Cerebellum (tissue), 4 donors: ENCODE measurements at places on chromosomes 5 and 9.

DNA sequence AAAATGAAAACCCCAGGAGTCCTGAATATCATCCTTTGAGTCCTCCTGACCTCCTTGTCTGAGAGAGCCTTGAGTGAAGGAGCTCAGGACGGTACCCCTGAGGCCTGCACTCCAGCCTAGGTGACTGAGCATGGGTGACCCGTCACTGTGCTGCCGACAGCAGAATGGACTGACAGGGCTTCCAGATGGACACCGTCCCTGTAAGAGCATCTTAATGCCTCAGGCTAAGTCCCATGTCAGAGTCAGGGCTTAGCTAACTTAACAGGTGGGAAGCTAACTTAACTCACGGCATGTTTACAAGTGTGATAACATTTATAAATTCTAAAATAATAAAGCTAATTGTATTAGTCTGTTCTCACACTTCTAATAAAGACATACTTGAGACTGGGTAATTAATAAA lies 68.3 kb downstream of the IL6ST start:
- no peak for DNase-seq

DNA sequence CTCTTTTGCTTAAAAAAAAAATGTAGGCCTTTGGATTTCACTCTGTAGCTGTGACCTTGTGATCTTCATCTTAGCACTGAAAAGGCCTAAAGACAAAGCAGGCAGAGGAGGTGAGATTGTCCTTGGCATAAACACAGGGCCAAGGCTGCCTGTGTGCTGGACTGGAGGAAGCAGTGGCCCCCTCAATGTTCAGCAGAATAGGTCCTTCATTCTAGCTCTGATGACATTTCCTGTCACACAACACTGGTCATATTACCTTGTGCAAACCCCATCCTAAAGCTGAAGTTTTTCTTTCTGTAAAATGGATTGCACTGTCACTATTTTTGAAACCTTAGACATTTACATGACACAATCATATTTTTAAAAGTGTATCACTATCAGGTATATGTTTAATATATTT lies 147.4 kb downstream of the INSYN2B start:
- no peak for DNase-seq

- peak; percentile 22 for DNase-seq
Observed at GRCh38 chr5:16673241-16674201, 56.7 kb upstream of the RETREG1 start.

- DNase-seq = no peak
Observed at GRCh38 chr5:100755435-100755834, 147.6 kb downstream of the ST8SIA4 start.

- no peak for DNase-seq
Observed at GRCh38 chr5:59296317-59297264, 596.9 kb downstream of the PDE4D start.

DNA sequence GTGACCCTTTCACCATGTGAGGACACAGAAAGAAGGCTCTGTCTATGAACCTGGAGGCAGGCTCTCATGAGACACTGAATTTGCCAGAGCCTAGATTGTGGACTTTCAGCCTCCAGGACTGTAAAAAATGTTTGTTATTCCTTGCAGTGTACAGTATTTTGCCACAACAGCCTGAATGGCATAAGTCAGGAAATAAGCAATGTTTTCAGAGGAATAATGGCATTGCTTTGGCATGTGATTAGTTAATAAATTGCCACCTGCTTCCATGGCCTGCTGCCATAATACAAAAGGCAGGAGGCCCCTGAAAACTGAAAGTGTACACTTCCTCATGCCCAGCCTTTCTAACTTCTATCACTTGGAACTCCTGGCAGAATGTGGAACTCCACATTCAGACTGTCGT lies 408.1 kb downstream of the GADD45G start:
- no peak for DNase-seq

- no peak for DNase-seq
Observed at GRCh38 chr9:6671416-6671815, 25.9 kb upstream of the GLDC start.

DNA sequence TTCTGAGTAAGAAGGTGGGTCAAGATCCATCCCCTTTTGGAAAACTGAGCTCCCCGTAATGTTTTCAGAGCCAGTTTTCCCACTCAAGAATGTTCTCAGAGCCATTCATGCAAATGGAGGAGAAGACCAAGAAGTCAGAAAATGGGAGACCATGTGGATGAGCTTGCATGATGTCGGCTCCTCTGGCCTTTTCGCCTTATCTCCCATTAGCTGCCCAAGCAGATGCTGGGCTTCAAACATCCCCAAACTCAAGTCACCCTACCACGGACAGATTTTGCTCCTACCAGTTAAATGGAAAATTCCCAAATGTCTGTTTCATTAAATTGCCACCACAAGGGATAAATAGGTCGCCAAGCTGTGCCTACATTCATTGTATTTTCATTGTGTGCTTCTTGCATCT lies 161.4 kb downstream of the ICE1 start:
- DNase-seq = no peak

DNA sequence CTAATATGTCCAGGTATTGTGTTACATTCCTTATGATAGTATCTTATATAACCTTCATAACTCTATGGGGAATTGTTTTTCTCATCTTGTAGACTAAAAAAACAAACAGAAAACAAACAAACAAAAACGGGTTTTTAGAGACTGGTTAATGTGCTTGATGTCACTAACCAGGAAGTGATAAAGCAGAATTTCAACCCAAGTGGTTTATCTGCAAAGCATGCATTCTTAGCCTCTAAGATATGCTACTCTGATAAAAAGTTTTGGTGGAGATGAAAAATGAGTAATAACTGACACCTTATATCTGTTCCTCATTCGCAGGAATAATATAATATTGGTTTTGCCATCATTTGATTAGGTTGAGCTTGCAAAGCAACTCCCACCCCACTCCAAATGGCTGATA lies 53.4 kb downstream of the PUM3 start:
- no peak for DNase-seq

- DNase-seq = no peak
Observed at GRCh38 chr9:117480729-117481128, 65.9 kb upstream of the ASTN2 start.

GRCh38 chr9:124011460-124012301 lies at the start of gene LHX2:
Gene LHX2, plus strand, starts transcription at chr9:124011768. Its CDS starts 581 bp downstream, at chr9:124012349.
- DNase-seq = peak; percentile 57

DNA sequence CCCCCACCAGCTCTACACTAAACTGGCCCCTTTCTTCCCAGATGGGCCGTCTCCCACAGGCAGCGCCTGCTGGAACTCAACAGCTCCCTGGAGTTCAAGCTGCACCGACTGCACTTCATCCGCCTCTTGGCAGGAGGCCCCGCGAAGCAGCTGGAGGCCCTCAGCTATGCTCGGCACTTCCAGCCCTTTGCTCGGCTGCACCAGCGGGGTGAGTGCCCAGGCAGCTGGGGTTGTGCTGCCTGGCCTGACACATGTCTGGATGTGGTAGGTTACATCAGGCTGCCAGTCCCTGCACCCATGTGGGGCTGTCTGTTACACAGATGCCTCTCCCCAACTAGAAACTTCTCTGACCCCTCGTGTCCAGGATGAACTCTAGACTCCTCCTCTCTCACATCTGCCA lies 9.8 kb downstream of the NHP2 start:
- DNase-seq = no peak

DNA sequence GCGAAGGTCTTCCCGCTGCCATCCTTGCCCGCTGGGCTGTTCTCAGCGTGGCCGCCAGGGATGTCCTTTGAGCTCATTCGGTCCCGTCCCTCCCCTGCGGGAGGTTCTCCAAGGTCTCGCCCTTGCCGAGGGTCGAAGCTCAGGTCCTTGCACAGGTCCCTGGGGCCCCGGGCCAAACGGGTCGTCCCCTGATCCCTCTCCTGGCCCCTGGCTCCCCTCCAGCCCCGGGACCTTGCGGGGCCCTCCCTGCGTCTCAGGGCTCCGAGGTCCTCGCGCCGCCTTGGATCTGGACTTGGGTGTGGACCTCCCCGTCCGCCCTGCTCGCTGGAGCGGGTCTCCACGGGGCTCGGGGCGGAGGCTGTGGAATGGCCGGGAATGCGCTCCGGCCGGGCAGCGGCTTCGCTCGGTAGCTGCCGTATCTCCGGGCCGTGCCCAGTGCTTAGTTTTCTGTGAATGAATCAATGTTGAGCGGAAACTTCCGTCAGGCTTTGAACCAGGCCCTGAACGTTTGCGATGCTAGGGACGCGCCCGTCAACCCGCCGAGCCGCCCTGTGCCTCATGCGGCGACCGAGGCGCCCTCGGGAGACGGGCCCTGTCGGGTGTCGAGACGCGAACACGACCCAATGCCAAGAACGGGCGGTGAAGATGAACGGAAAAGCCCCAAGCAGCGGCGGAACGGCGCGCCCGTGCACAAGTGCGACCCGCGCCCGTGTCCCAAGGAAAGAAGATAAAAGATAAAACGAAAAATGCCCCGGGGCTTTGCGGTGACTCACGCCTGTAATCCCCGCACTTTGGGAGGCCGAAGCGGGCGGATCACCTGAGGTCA lies 780 bp downstream of the RNU6ATAC start:
- peak; percentile 52 for DNase-seq

- no peak for DNase-seq
Observed at GRCh38 chr9:126925876-126926275, 11.3 kb downstream of the RALGPS1 start.

DNA sequence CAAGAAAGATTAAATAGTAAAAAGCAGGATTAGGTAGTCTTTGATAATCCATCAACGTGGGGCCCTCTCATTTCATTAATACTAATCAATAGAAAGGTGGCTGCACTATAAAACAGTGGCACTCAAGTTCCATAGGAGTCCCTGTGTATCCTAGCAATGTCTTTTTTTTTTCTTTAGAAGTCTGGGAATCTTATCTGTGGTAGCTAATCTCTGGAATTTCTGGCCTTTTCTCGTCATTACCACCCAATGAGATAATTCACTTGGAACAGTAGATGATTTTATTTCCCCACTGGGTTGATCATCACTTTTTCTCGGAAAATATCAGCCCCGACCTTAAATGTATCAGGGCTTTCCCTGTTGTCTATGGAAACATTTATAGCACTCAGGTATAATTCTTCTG lies 86.8 kb upstream of the CDH6 start:
- DNase-seq = no peak

DNA sequence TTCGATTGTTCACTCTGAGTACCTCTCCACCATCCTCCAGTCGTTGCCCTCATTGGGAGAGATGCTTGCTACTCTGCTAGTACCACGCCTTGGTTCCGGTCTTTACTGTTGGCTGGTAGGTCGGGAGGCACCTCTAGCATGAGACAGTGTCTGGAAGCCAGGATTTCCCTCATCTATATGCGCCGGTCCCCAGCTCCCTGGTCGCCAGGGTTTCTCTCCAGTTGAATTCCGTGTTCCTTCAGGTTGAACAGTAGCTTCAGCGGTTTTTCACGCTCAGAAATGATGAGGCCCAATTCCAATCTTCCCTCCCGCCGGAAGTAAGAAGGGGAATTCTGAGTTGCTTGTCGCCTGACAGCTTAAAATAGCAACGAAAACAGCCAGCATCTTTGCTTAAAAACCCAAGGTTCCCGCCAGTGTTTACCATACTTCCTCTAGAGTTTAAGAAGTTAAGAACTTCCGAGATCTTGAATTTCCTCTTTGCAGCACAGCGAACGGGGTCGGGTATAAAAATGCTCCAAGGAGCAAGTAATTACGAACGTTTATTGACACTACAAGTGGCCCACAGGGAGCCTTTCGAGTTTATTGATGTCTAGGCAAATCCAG lies 1.3 kb upstream of the ST8SIA4 start:
- no peak for DNase-seq

- DNase-seq = peak; percentile 21
Observed at GRCh38 chr9:94772639-94773303, 46.3 kb downstream of the AOPEP start.

- DNase-seq = no peak
Observed at GRCh38 chr9:134347996-134348395, 21.7 kb downstream of the RXRA start.

- no peak for DNase-seq
Observed at GRCh38 chr5:172508471-172509404, 54.4 kb upstream of the SH3PXD2B start.

DNA sequence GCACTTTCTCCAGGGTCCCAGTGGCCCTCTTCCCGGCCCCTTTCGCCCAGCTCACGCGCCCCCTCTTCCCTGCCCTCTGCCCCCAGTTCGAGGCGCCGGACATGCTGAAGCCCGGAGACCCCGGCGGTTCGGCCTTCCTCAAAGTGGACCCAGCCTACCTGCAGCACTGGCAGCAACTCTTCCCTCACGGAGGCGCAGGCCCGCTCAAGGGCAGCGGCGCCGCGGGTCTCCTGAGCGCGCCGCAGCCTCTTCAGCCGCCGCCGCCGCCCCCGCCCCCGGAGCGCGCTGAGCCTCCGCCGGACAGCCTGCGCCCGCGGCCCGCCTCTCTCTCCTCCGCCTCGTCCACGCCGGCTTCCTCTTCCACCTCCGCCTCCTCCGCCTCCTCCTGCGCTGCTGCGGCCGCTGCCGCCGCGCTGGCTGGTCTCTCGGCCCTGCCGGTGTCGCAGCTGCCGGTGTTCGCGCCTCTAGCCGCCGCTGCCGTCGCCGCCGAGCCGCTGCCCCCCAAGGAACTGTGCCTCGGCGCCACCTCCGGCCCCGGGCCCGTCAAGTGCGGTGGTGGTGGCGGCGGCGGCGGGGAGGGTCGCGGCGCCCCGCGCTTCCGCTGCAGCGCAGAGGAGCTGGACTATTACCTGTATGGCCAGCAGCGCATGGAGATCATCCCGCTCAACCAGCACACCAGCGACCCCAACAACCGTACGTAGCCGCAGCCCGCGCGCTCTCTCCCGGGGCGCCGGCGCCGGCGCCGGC lies 1.0 kb downstream of the PRDM6 start:
- DNase-seq = no peak

DNA sequence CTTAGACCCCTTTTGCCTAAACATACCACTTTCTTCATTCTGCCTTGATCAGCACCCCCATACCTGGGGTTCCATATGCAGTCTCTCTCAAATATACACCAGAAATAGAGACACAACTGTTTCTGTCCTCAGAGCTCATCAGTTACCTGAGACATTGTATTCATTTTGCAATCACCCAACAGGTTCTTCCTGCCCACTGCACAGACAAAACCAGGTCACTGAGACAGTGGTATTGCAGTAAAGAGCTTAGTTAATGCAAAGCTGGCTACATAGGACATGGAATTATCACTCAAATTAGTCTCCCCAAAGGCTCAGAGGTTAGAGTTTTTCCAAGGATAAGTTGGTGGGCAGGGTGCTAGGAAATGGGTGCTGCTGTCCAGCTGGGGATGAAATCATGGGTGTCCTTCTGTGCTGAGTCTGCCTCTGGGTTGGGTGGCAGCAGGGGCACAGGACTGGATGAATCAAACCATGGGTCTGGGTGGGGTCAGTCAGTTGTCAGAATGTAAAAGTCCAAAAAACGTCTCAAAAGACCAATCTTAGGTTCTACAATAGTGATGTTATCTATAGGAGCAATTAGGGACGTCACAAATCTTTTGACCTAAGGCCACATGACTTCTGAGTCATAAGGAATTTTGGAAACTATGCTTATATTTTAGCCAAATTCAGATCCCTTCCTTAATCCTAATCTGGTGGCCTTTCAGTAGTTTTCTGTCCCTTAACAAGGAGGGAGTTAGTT lies 41.0 kb downstream of the KCNV2 start:
- DNase-seq = no peak
